ENCODE measurements at places on chromosomes 5 and 9. TPM values are rescaled to one million over a fixed set of nuclear protein-coding genes. Genes with fewer than 3 reads are reported as not detected.

LEAP2 gene
- 2.5 TPM for total RNA-seq

PIP5KL1 gene
- total RNA-seq, result 5.8 TPM

DBH gene
- 0.10 TPM for total RNA-seq

SLCO6A1 gene
- total RNA-seq, result 0.43 TPM

PTGES gene
- total RNA-seq, result 29.1 TPM

TLX3 gene
- 2.1 TPM for total RNA-seq

PFDN1 gene
- total RNA-seq, result 57.9 TPM

SHISAL2B gene
- 0.63 TPM for total RNA-seq

ANKRD20A1 gene
- 3.3 TPM for total RNA-seq

FOXD4L5 gene
- not detected for total RNA-seq

GPR150 gene
- total RNA-seq, result not detected

SLC27A4 gene
- 47.2 TPM for total RNA-seq

POU4F3 gene
- total RNA-seq, result not detected

TPPP gene
- total RNA-seq, result 3.6 TPM

NIPAL4 gene
- total RNA-seq, result 0.46 TPM

UQCRQ gene
- 544 TPM for total RNA-seq

BSPRY gene
- total RNA-seq, result 9.0 TPM

TAF11L10 gene
- not detected for total RNA-seq

CNTNAP3 gene
- total RNA-seq, result 3.1 TPM

SPATA31D4 gene
- total RNA-seq, result not detected

MCC gene
- total RNA-seq, result 24.0 TPM

GADD45G gene
- 10.9 TPM for total RNA-seq

ARL15 gene
- total RNA-seq, result 16.9 TPM

BTNL3 gene
- 0.82 TPM for total RNA-seq

PFN3 gene
- not detected for total RNA-seq

HAPLN1 gene
- total RNA-seq, result 5.5 TPM

RELL2 gene
- 6.9 TPM for total RNA-seq

PCDHGB7 gene
- 4.4 TPM for total RNA-seq

GKAP1 gene
- 8.4 TPM for total RNA-seq

ZBED3 gene
- 15.4 TPM for total RNA-seq

FRRS1L gene
- total RNA-seq, result 5.9 TPM

SAXO1 gene
- total RNA-seq, result 0.48 TPM

DIPK1B gene
- 40.8 TPM for total RNA-seq

NUP188 gene
- total RNA-seq, result 63.7 TPM

LOX gene
- total RNA-seq, result 0.90 TPM
